ENCODE measurements at places on chromosomes 4 and X.

DNA sequence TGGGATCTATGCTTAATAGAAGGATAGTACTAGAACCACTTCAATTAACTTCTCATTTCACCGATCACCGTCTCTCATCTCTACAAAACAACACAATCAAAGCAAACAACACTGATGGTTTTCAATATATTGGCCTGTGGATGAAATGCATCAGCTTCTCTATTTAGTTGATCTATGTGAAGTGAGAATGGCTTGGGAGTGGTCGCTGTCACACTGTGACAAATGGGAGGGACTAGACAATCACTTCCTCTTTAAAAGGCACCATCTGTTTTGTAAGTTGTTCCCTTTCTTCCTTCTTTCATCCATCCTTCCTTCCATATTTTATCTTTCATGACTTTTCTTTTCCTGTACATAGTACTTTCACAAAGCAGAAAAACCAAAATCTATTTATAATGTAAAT is 23.9 kb upstream of the NWD2 start:
- no peak for DNase-seq

GRCh38 chrX:10011261-10011931 is 44.2 kb downstream of the CLDN34 start:
- DNase-seq, result no peak

DNA sequence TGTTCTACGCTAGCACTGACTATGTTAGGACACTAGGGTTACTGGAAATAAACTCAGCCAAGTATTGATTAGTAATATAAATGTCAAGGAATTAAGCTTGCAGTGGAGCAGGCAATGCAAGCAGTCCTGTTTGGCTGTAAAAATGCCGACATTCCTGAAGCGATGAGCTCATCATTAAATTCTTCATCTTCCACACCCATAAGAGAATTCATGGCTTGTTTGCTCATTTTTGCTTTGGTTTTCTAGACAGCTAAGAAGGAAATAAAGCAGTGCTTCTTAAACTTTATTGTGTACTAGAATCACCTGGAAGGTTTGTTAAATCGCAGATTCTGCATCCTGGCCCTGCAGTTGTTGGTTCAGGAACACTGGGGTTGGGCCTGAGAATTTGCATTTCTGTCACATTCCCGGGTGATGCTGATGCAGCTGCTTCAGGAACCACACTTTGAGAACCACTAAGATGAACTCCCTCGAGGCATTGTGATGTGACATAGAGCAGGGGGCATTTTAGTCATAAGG is 17.8 kb downstream of the ANXA3 start:
- DNase-seq, result no peak

- no peak for DNase-seq
These were observed 11.4 kb upstream of the PUDP start for GRCh38 chrX:7159149-7159861.

- no peak for DNase-seq
These were observed at the start of gene ASB12 for GRCh38 chrX:64230123-64230970. ASB12 (minus strand) TSS chrX:64230607; CDS start chrX:64225650, 4,957 bp downstream.

DNA sequence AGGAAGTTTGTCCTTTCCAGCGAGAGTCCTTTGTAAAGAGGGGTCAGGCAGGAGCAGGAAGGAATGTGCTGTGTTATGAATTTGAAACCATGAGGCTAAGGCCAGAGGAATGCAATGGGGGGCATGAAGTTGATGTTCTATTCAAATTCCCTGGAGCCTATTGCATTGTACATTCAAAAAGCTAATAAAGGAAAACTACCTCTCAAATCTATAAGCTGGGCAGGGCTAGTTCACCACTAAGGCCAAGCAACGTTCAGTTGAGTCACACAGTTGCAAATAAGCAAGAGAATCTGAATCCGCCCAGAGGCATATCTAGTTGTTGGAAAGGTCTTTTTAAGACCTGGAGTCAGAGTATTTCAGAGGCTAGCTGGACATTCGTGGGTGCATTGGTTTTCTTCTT is 148.3 kb downstream of the DCTD start:
- no peak for DNase-seq

- no peak for DNase-seq
These were observed 403 bp downstream of the PHOX2B start for GRCh38 chr4:41748074-41748570.

- no peak for DNase-seq
These were observed 27.9 kb upstream of the MCUB start for GRCh38 chr4:109532182-109532581.

DNA sequence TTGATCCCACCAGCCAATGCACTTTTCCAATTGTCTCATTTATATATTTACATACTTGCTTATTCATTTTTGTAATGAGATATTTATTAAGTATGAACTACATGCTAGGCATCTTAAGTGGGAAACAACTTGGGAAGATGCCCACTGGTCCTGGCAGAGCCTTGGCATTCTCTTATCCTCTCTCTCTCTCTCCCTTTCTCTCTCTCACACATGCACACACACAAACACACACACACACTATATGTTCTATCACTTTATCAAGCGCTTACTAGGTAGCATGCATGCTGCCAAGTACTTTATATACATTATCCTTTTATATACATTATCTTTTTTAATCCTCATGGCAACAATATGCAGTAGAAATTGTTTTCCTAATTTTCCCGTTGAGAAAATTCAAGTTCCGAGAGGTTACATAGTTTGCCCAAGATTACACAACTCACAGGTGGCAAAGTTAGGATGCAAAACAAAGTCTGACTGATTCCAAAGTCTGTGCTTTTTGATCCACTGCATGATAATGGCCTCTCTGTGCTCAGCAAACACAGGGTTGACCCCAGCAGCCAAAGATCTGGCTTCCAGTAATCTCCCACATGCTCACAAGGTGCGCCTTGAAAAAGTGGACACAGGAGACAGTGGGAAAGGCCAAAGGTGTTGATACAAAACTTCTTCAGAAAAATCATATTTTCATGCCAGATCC is 173.1 kb upstream of the KLF3 start:
- DNase-seq, result no peak

DNA sequence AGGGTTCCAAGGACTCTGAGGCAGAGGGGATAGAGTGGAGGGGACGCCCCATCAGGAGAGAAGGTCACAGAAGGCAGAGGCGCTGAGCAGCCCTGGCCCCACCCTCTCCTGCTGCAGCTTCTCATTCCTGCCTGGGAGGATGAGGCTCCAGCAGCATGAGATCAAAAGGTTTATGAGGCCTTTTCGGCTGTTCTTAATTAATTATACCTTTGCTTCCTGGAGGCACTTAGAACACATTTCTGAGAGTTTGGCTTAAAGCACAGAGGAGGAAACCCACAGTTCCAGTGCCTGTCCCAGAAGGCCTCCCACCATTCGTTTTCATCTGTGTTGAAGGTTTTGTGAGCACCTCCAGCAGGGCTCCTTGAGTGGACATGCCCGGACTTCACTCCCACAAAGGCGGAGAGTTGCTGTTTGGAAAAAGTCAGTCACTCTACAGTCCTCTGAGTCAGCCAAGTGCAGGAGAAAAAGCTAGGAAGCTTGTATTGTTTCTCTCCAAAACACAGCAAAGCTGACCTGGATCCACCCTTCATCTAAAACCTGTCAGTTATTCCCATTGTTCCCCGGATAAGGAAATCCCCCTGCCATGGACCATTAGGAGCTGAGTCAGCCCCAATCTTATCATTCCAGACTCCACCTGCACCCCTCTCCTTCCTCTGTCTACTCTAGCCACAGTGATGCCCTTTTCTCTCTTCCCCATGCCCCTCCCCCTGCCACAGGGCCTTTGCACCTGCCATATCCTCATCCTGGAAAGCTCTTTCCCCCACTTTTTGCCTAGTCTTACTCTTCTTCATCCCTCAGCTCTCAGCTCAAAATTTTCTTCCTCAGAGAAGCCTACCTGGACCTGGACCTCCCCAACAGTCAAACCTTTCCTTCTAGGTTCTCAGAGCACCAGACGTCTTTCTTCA is 276.8 kb downstream of the FBXW7 start:
- no peak for DNase-seq

DNA sequence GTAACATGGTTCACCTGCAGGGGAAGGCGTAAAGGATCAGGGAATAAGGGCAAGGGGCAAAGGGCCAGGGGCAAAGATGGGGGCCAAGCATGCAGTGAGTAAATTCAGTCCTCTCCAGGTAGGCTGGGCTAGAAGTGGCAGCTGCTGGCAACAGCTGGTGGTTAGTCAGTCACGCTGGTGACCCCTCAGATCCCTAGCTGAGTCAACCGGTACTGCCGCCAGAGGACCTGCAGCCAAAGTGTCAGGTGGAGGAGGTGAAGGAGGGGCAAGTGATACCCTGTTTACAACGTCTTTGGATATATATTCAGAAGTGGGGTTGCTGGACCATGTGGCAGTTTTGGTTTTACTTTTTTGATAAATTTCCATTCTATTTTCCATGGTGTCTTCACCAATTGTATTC is 24.6 kb upstream of the NAP1L2 start:
- no peak for DNase-seq

GRCh38 chr4:165198329-165198728 is 9.0 kb upstream of the KLHL2 start:
- no peak for DNase-seq

DNA sequence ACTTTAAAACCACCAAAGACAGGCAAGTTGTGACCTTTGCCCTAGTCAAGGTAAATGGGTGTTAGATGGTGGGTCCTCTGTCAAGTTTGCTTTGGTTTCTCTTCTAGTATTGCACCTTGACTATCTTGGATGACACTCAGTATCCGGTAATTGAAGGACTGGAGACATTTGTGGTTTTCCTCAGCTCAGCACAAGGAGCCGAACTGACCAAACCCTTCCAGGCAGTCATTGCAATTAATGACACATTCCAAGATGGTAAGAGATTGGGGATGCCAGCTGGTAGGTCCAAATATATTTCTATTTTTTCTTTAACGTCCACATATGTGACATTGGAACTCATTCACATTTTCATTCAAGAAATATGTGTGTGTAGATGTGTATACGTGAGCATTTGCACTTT is 69.3 kb upstream of the ANXA3 start:
- no peak for DNase-seq

DNA sequence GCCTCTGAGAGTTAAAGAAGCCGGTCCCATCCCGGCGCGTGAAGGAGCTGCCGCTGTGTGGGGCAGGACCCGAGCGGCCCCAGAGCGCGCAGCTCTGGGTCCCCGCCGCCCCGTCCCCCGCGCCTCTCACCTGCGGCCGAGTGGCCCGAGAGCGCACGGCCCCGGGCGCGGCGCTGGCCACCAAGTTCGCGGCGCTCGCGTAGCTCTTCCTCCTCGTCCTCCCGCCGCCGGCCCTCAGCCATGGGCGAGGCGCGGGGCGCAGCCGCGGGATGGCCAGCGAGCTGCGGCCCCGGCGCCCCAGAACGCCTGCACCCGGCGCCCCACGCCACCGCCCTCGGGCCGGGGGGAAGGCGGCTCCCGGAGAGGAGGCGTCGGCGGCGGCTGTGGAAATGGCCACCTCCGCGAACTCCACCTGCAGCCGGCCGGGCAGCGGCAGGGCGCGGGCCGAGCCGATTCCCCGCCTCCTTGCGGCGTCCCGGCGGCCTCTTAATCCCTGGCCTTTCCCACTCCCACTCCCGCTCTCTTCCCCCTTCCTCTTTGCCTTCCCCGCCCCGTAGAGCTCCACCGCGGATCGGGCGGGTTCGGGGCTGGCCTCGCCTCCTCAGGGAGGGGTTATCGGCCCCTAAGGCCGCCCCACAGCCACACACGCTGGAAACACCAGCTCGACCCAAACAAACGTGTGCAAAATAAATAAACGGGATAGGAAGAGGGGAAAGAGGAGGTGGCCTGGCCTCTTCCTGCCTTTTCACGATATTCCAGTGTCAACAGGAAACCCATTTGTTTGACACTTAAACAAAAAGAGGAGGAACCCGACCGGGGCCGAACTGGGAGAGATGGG is at the start of gene SH3D19:
Gene SH3D19, minus strand, starts transcription at position 495 of the 838 bp plus-strand sequence. Its CDS starts 253 bp downstream, at position 242.
- DNase-seq, result no peak

DNA sequence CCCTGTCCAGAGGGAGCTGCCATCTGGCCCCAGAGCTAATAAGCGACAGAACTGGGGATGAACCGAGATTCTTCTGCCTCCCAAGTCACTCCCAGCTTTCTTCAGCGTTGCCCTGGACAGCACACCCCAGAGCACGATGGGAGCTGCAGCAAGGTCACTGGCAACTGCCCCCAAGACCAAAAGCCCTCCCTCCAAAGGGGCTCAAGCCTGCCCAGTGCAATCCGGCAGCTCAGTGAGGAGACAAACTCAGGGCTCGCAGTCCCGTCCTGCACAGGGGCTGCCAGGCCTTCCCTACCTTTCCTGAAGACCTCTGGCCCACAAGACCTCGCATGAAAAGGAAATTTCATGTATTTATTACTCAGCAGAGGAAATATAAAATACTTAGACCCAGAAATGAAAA is 174.8 kb downstream of the BCOR start:
- DNase-seq, result no peak

DNA sequence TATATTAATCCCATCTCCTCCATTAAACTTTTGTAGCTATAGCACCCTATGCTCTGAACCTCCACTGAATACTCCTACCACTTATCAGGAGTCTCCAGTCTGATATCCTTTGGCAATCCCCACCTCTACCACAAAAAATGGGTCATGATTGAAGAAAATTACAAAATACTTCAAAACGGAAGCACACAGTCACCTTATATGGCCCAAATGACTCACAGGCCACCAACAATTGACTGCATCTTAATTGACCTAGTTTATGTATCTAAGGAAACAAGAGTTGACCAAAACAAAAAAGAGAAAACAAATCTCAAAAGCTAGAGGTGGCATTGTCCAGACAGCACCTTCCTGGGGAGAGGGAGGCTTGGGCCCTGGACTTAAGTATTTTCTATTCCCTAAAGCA is 120.0 kb upstream of the DIAPH2 start:
- no peak for DNase-seq

DNA sequence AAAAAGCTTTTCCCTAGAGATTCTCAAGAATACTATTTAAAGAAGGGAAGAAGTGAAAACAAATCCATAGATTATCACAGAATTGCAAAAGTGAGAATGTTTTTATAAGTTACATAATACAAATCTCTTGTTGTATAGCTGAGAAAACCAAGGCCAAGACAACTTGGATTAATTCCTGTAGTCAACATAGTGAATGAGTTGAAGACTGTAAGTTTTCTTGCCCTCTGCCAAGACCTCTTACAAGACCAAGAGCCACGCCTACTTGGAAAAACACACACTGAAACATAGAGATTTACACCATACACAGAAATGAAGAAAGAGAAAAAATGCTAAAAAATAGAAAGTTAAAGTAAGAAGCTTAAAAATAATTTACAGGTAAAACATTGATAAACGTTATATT is 2024.0 kb downstream of the PCDH7 start:
- no peak for DNase-seq

- no peak for DNase-seq
These were observed 111.3 kb downstream of the ARHGAP10 start for GRCh38 chr4:147843162-147843561.

GRCh38 chr4:13704035-13704434 is 76.5 kb upstream of the BOD1L1 start:
- no peak for DNase-seq

- DNase-seq, result no peak
These were observed 146.1 kb downstream of the COL25A1 start for GRCh38 chr4:109156356-109156755.

- DNase-seq, result no peak
These were observed 70.0 kb downstream of the EVC start for GRCh38 chr4:5780831-5781480.

DNA sequence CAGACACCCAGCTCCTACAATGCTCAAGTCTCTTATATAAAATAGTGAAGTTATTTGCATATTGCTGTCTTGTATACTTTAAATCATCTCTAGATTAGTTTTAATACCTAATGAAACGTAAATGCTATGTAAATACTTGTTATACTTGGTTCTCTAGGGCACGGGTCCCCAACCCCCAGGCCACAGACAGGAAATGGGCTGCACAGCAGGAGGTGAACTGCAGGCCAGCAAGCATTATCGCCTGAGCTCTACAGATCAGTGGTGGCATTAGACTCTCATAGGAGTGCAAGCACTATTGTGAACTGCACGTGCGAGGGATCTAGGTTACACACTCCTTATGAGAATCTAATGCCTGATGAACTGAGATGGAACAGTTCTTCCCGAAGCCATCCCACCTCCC is 395.9 kb upstream of the EMCN start:
- no peak for DNase-seq
